ENCODE measurements at places on chromosomes 5 and 9. TPM values are rescaled to one million over a fixed set of nuclear protein-coding genes. Genes with fewer than 3 reads are reported as not detected.

MED7 gene
- total RNA-seq = 24.7 TPM

DNA sequence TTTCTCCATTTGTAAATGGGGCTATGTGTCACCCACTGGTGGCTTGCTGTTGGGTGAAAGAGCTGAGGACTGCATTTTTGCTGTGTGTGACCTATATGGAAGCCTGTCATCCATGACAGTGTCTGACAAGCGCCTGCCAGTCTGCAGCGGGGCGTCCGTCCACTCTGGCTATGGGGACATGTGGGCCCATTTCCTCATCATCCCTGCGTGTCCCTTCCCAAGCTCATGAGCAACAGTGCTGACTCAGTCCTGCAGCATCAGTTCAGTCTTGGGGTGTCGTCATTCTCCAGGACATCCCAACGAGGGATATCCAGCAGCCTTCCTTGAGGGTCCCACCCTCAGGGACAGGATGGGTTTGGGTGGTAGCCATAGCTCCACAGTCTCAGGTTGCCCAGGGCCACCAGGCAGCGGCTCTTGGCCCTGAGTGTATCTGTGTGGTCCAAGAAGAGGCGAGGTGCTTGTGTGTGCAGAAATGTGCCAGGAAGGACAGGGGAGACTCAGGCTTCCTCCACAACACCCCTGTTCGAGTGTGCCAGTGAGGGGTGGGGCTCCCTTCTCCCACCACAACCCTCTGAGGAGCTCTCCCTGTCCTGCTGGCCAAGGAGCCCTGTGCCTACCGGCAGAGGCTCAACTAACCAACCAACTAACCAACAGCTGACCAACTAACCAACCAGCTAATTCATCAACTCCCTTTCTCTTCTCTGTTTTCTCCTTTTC lies 2.1 kb downstream of the FGD3 start:
- no peak for DNase-seq

DOCK8 gene
- total RNA-seq = not detected

FAM13B gene
- 32.7 TPM for total RNA-seq

TMEM174 gene
- total RNA-seq = not detected

DNA sequence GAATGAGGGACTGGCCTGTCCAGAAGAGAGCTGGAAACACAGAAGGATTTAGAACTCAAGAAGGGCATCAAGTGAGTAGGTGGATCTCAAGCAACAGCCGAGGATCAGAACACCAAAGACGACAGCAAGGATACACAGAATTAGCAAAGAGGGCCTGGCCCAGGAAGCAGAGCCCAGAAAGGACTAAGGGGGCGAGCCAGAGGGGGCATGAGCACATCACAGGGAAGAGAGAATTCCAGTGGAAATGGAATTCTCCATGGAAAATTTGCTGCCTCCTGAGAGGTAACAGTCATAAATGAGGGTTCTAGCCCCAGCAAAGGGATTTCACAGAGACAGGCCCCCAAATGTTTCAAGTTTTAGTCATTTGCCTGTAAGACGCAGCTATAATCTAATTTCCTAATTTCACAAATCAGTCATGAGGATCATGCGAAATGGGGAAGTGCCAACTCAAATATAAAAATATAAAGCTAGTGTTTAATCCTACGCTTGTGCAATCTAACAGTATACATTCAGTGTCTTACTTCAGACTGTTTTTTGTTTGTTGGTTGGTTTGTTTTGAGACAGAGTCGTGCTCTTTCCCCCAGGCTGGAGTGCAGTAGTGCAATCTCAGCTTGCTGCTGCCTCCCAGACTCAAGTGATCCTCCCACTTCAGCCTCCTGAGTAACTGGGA lies 46.7 kb downstream of the FNBP1 start:
- DNase-seq = no peak

DNA sequence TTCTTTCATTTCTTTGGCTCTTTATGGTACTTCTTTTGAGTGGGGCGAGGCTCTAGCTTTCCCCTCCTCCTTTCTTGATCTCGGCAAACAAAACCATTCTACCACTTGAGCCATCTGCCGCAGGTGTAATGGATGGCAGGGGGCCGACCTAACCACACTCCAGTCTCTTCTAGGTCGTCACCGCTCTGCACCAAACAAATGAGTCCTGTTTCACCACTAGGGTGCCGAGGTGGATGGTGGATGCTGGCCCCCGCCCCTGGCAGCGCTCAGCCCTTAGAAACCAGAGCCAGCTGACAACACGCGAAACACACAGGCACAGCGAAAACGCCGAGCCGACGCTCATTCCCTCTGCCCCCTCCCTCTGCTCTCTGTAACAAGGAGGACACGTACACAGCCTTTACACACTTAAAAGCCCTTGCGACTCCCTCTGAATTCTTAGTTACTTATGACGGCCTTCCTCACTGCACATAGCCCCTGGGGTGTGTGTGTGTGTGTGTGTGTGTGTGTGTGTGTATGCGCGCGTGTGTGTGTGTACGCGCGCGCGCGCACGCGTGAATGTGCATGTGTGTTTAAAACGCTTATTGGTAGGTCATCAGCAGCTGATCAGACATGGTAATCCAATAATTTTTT lies 199.4 kb downstream of the MEF2C start:
- no peak for DNase-seq

CFAP157 gene
- total RNA-seq = not detected

Data from SJSA1 (cell line).